ENCODE measurements at places on chromosomes 4 and X.

- no peak for DNase-seq
These were observed 142.4 kb upstream of the CPXCR1 start for GRCh38 chrX:88604433-88605221.

DNA sequence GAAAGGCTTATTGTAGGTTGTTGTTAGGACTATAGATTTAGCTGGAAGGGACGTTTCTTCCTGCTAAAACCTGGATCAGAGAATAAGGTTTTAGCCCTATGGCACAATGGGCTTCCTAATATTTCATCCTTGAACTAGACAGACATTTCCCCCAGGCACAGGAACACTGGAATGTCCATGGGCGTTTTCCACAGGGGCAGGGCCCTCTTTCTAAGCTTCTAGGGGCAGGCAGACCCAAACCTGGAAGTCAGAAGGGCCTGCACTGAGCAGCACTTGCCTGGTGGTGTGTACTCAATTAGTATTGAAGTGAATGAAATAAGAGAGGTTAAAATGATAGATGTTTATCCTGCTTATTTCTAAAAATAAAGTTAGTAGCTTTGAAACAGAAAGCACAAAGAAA is 41.1 kb downstream of the CASP6 start:
- DNase-seq, result no peak

DNA sequence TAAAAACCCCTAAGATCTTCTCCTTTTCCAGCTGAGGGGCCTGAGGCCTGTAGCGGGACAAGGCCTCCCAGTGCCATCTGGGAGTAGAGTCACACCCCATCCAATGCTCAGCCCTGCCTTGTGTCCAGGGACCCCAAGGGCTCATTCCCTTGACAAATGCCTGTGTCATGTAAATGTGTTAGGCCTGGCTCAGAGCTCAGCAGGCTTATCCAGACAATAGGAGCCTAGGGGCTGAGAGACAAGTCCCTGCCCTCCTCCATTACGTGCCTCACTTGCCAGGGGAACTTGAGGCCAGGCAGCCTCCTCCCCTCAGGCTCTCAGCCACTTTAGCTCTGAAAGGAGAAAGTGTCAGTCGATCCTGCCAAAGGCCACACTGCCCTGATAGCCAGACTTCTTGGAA is 166.8 kb upstream of the MAMLD1 start:
- no peak for DNase-seq

GRCh38 chrX:47148946-47149345 is 3.9 kb downstream of the RBM10 start:
- no peak for DNase-seq

GRCh38 chrX:120575379-120576114 is 14.8 kb upstream of the CUL4B start:
- DNase-seq, result no peak

Measured in T-helper 17 cell (primary cell).